ENCODE measurements at places on chromosomes 6 and 20.

GRCh38 chr6:143677891-143678791 is at the start of gene PHACTR2:
PHACTR2 (plus strand) TSS chr6:143677965; CDS start chr6:143678164, 199 bp downstream.
- DNase-seq: peak; percentile 14

- no peak for DNase-seq
These were observed 23.8 kb downstream of the PHACTR2 start for GRCh38 chr6:143701349-143702234.

DNA sequence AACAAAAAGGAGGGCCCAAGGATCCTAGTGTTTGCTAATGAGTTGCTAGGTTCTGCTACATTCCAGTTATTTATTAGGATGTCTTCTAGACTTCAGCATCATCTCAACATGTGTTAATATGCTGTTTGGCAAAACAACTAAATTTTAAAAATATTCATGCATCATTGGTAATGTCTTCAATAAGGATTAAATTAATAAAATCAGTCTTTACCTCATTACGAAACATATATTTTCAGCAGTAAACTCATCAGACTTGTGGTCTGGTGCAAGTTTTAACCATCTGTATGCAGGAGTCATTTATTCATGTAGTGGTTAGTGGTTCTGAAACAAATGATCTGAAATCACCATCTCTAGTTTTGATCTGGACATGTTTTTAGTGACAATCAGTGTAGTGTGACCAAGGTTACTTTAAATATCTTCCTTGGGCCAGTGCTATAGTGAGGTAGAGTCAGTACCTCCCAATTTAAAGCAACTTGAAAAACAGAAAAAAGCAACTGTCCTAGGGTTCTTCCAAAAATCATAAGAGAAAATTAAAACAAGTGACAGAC is 85.0 kb upstream of the KCNK16 start:
- no peak for DNase-seq

DNA sequence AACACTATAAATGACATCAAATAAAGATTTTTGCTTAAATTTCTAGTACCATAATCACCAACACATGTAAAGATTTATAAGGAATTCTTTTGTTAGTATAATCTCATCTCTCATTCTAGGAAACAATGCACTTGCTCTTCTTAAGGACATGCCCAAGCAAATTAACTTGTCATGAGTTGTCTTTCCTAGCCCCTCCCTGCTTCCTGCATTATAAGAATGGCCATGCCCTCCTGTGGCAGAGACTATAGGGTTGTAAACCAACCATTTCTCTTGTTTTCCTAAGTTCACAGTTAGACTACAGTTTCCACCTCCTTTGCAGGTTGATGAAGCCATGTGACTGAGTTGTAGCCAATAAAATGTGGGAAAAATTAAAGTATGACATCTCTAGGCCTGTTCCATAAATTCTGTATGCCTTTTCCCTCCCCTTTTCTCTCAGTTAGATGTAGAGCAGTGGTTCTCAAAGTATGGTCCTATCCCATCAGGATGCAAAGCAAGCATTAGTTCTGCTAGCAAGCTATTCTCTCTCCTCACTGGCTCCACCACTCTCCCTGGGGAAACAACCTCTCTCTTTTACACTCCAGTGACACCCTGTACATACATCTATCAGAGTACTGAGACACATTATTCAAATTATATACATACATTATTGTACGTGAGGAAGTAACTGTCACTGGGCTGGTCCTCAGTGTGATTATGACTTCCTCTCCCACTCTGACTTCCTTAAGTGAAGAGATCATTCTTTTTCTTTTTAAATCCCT is 295.0 kb downstream of the PKHD1 start:
- no peak for DNase-seq

DNA sequence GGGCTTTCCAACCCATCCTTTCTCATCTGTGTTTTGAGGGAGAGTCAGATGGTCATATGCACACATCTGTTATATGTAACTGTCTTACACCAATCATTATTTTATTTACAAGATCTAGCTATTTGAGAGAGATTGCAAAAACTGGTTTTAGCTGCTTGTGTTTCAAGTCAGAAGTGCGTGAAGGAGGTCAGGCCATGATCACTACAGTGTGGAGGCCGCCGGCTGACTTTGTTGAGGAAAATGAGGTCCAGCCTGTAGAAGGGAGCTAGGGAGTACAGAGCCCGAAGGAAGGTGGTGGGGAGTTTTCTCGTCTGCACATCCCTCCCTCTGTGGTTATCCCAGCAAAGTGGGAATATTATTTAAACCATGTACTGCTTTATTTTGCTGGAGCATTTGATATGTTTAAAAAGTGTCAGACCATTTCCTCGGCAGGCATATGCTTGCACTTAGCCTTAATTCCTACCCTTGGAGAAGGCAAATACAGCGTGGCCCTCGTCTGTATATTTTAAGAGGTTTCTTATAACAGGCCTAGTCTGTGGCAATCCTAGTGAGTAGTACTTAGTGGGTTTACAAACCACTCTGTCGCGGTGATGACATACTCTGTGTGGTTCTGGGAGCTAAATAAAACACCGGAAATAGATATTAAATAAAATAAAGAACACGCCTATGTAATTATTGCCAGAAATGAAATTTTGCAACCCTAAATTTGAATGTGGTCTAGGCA is 95.6 kb downstream of the UST start:
- no peak for DNase-seq

GRCh38 chr6:166244353-166245045 is 63.7 kb downstream of the PRR18 start:
- no peak for DNase-seq

GRCh38 chr6:34984416-34984815 is 95.4 kb downstream of the ANKS1A start:
- no peak for DNase-seq

Measured in BE2C (cell line).